ENCODE measurements at places on chromosomes 11 and 22.

GRCh38 chr22:44179989-44180705, 578 bp upstream of the PARVG start:
- no peak for DNase-seq

DNA sequence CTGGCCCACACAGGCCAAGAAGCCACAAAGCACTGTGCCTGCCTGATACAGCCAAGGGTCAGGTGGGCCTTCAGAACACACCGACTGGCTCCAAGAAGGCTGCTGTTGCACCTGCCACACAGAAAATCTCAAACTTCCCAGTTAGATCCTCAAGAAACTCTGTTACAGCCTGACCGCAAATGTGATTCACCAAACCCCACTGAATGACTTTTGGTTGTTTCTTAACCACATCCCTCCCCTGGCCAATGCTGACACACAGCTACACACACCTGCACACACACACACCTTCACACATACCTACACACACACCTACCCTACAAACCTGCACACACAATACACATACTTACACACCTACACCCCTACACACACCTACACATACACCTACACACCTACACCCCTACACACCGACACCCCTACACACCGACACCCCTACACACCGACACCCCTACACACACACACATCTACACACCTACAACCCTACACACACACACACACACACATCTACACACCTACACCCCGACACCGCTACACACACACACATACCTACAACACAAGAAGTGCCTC, 31.5 kb downstream of the CDKN1C start:
- DNase-seq, result no peak

DNA sequence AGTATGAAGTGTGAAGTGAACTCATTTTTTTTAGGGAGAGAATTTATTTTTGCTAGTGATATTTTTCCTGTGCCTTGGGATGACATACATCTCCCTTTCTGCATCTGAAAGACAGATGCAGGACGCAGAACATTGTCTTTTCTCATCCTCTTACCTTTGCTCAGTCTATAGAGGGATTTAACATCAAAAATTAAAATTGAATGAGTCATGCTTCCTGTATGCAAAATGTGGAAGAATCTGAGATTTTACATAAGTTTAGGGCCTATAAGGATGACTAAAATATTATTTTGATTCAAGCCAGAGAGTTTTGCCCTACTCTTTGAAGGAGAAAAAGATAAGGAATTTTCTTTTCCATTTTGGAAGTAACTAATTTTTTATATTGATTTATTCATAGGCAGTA, 27.3 kb downstream of the XRCC6 start:
- DNase-seq, result no peak

DNA sequence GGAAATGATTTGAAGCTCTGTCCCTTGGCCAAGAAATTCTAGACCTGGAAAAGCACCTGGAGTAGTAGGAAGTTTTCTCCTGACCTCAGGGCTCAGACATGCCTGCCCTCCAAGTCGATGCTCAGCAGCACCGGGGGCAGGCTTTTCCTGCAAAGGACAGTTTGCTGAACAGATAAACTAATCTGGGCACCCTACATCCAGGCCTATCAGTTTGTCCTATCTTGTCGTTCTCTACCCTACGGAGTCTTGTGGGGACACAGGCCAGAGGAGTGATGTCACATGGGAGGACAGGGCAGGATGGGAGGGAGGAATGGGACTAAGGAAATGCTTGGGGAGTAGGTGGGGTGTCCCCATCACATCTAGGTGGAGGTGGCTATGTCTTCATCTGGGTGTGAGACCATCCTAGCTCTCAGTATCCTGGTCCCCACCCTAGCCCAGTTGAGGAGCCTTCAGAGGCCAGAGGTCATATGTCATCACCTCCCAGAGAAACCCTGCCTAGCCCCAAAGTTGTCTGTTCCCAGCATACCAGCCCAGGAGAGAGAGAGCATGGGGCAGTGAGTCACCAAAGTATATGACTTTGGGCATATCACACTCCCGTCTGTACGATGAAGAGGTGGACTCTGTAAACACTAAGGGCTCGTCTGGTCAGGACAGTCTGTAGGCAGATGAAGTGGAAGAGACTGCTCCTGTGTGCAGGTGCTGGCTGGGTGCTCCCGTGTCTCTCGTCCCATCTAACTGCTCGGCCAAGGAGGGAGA, 18.1 kb upstream of the FCHSD2 start:
- DNase-seq, result no peak

DNA sequence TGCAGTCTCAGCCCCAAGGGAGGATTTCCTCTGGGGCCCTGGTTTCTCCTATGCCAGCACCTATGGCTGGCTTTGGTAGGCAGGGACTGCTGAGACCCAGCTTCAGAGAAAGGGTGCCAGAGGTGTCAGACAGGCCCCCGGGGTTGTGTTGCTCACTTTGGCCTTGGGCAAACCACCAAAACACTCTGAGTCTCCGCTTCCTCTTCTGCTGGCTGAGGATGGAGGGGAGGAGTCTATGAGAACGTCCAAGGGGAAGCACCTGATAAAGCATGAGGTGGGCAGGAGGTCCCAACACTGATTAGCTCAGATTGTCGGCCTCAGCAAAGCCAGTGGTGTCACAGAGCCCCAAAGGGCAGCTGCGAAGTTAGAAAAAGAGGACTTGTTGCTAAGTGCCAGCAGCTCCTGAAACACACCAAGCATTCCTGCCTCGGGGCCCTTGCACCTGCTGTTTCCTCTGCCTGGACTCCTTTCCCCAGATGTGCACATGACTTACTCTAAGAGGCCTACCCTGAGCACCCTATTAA, 10.5 kb downstream of the SMTNL1 start:
- no peak for DNase-seq

DNA sequence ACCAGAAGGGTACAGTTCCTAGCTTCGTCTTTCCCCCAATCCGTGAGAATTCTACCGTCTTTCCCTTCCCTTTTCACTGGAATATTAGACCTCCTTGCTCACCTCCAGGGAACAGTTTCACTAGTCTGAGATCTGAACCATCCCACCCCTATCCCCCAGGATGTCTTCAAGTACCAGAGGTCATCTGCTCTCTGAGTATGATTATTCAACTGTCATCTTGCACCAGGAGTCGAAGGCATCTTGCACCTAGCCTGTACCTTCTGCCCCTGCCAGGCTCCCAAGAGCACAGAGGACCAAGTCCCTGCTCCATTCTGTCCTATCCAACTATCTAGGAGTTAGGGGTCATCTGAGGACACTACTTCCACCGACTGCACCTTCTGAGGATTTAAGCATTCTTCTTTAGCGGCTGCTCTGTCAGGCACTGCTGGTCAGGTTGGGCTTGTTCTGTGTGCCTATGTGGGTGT, 804 bp downstream of the ACER3 start:
- no peak for DNase-seq

DNA sequence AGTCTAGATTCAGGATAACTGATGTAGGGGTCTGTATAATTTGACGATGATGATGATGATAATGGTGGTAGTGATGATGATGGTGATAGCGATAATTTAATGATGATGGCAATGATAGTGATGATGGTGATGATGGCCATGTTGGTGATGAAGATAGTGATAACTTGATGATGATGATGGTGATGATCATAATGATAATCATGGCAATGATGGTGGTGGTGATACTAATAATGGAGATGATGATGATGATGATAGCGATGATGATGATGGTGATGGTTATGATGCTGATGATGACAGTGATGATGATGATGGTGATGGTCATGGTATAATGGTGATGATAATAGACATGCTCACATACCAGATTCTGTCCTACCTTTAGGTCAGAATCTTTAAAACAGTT, 66.2 kb upstream of the SEZ6L start:
- no peak for DNase-seq

GRCh38 chr11:76768088-76768908, 14.9 kb upstream of the TSKU start:
- no peak for DNase-seq

DNA sequence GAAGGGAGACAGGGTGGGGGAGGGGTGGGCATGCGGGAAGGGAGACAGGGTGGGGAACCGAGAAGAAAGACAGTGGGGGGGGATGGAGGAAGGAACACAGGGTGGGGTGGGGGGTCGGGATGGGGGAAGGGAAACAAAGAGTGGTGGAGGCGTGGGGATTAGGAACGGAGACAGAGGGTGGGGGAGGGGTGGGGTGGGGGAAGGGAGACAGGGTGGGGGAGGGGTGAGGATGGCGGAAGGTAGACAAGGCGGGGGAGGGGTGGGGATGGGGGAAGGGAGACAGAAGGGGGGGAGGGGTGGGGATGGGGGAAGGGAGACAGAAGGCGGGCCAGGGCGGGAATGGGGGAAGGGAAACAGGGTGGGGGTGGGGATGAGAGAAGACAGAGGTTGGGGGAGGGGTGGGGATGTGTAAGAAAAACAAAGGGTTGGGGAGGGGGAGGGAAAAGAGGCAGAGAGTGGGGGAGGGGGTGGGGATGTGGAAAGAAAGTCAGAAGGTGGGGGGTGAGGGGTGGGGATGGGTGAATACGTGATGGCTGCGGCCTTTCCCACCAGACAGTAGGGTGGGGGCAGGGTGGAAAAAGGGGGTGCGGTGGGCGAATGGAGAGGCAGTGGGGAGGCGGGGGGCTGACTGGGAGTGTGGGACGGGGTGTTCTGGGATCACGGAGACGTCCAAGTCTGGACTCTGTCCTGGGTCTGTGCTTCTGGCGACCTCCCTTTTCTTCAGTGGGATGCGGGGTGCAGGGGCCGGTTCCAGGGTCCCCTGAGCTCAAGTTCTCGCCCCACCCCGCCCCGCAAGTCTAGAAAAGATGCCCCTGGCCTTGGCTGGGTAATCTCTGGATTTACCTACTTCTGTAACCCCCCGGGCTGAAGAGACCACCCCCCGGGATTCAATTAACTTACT, 744 bp downstream of the PRAME start:
- no peak for DNase-seq

DNA sequence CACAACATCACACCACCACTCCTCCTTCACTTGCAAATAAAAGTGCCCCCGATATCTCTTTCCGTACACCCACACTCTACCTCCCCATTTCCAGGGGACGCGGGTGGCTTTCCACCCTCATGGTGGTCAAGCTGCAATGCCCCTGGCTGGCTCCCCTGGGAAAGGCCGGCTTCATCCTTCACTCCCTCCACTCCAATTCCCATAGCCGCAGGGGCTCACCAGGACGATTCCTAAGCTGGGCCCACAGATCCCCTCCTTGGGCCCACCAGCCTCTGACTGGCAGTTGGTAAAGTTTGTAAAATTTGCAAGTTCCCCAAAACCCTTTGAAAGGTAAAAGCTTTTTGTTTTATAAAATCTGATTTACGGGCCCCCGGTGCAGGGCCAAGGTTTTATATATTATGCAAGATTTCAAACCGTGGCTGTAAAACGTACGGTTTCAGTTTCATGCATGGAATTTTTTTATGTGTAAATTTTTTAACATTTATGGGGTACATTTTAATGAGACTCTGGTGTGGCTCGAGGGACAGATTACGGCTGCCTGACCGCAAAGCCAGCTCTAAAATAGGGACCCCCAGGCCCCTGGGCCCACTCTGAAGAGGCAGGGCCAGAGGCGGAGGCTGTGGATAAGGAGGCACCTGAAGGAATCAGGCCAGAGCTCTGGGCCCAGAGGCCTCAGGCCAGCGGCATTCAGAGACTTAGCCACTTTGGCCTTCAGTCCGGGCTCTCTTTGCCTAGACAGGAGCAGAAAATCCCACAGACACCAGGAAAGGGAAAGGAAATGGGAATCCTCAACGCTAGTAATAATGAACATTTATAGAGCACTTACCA, 106.5 kb downstream of the FEZ1 start:
- no peak for DNase-seq

DNA sequence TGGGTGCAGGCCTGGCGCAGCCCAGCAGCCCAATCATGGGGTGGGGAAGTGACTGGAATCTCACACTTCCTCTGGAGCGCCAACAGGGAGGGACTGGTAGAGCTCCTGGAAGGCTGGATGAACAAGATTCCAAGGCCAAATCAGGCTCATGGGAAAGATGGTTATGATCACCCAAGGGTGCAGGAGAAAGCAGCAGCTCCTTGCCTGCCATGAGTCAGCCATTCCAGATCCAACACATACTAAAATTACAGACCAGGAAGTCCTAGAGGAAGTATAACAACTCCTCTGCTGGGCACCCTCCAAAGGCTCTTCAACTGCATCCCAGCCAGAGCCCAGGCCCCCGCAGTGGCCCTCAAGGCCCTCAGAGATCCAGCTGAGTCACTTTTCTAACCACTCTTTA, 427.3 kb downstream of the TENM4 start:
- no peak for DNase-seq

- no peak for DNase-seq
These were observed 50.8 kb downstream of the PISD start for GRCh38 chr22:31611061-31611760.

GRCh38 chr11:63985812-63986155, 454 bp upstream of the OTUB1 start:
- DNase-seq, result no peak

- DNase-seq, result no peak
These were observed 156.0 kb upstream of the SOX6 start for GRCh38 chr11:16512198-16512898.

DNA sequence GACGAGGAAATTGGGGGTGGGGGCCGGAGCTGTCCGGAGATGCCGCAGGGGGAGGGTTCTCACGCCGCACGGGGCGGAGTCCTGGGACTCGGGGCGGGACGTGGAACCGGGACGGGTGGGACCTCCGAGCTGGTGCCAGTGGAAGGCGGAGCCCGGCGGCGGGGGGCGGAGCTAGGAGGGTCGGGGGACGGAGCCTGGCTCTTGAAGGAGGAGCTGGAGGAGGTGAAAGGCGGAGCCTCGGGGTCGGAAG, 271 bp downstream of the FKBP2 start:
- peak; percentile 99 for DNase-seq

DNA sequence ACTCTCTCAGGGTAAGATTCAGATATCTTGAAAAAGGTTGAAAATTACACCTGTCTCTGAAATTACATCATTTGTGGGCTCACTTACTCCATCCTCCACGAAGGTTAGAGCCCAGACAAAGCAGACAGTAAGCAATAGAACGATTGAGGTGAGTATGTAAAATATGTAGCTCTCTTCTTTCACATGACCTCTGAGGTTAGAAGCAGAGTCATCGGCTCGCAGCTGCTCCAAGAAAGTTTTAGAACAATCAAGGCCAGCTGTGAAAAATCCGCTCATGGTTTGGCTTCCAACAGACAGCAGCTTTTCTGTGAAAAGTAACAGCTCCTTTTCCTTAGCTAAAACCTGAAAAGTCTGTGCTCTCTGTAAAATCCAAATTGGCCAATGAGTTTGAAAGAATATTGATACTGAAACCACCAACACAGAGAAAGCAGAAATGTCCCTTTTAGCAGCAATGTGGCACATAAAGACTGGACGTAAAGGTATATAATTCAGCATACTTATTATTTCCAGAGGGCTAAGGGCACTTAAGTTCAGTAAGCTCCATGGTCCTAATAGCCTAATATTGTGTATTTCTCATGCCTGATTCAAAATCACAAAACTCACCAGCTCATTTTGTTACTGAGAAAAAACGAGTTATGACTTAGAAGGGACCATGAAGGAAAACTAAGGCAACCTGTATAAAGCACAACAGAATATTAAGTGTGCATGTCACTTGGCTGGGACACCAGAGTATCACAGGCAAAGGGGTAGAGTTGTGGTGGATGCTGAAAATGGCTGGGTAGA, 78.2 kb downstream of the FAM76B start:
- DNase-seq, result no peak

- DNase-seq, result no peak
These were observed 93.5 kb upstream of the ANO1 start for GRCh38 chr11:69984457-69985261.
